ENCODE measurements at places on chromosomes 5 and 9.

DNA sequence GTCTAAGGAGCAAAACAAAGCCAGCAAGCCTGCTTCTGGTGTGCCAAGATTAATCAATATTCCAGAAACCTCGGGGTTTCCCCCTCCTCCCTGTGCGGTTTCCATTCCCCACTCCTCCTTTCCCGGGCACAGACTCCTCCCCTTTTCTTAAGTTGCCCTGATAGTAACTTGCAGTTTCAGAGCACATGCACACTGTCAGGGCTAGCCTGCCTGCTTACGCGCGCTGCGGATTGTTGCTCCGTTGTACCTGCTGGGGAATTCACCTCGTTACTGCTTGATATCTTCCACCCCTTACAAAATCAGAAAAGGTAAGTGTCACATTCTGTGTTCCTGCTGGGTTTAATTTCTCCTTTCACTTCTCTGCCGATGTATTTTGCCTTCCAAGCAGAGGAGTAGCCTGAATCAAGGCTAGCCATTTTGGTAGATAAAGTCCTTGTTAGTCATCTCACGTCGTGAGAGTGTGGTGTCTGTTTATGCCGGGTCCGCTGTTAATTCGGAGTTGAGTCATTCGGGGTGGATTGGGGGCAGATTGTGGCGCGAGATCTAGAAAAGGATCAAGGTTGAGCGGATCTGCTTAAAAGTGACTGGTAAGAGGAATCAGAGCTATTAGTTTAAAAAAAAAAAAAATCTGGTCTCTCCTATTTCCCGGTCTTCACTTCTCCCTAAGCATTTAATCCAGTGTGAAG, at the start of gene SLC1A3:
Gene SLC1A3, plus strand, starts transcription at position 179 of the 686 bp plus-strand sequence. CDS start 1,818 bp downstream, outside the sequence.
- peak; percentile 52 for DNase-seq

DNA sequence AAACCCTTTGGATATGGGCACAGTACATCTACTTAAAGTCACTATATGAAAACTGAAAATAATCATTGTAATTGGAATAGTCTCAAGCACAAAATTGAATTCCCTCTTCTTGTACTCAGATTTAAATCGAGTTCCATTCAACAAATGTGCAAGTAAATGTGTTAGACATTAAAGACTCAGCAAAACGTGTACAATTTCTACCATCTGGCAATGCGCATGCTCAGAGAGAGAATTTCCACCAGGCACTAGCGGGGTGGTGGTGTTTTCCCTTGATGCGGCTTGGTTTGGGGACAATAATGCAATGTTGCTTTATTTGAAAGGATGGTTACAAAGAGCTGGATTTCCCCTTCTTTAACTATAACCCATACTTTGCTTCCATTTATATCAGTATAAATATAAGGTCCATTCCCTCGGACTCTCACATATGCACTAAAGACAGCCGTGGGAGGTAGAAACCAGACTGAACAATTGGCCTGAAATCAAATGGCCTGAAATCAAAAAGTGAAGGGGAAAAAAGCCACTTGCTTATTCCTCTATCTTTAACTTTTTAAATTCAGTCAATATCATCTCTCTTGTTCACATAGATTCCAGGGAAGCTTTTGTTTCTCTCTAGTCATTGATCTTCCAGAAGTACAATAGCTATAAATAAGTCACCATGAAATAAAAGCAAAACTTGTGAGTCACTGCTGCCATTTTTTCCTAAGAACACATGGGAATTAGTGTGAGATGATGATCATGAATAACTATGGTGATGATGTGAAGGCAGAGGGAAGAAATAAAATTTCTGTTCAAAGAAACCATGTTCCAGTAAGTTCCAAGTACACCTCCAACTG, 59.2 kb downstream of the ADAMTS12 start:
- DNase-seq: no peak

DNA sequence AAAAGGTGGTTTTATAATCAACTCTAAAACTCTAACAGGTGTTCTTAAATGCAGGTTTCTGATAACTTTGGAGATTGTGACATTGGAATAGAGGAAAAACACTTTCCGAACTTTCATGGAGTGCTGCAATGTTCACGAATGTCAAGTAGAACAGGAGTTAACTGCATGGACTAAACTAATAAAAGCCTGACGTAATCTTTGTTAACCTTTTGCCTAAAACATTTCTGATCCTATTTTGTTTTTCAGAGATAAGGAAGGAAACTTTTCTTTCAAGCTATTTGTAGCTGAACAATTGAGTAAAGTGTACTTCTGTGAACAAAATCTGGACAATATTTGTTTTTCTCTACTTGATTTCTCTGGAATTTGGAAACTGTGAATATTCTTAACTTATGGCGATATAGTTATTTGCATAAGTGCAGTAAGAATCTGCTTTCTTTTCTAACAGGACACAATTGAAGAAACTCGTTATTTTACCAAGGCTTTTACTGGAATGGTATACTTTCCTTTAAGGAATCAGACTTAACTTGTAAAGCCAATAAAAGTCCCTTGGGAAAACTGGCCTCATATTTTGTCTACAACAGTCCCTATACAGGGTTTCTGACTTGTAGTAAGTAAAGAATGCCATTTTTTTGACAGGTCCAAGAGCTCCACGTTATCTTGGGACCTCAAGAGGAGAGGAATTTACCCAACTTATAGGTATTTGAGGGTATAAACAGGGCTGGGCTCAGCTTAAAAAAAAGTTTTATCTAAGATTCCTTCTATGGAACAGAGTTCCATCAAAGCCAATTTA, 154.7 kb downstream of the NXNL2 start:
- no peak for DNase-seq

DNA sequence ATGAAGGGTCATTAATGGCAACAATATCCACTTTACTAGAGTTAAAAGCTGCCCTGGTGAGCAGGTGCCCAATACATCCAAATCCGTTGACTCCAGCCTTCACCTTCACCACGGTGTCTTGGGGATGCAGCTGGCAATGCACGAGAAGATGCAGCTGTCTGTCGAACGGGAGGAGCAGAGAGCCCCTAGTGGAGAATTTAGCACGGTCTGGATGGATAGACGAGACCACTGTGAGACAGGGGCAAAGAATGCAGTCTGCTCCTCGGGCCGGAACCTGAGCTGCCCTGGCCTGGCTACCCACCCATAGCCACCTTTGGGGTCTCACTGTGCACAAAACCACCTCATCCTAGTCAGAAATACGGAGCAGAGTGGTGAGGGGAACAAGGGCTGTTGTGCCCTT, 35.1 kb downstream of the ADRA1B start:
- DNase-seq: no peak

GRCh38 chr5:138911441-138911840, 36.3 kb upstream of the LRRTM2 start:
- DNase-seq: no peak

DNA sequence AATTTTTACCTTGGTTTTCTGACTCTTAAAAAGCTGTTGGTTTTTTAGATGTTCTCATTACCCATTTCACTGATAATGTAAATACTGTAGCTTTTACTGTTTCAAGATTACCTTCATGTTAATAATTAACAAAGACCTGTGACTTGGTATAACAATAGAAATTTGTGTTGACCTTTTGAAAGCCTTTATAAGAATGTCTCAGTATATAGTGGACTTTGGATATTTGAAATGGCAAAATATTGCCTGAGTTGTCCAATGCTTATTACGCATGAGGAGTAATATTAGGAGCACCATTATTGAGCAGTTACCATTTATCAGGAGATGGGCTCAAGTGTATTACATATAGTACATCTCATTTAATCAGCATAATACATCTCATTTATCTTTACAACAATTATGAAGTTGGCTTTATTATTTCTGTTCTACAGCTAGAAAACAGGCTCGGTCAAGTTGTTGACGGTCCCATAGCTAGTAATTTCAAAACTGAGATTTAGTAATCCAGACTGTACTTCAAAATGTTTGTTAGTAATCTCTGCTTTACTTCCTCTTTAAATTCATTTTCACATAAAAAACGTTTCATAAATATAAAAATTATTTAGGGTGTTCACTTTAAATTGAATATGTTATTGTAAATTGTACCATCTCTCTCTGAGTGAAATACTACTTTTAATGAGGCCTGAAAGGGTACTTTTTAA, 50.7 kb upstream of the FKTN start:
- DNase-seq: no peak

DNA sequence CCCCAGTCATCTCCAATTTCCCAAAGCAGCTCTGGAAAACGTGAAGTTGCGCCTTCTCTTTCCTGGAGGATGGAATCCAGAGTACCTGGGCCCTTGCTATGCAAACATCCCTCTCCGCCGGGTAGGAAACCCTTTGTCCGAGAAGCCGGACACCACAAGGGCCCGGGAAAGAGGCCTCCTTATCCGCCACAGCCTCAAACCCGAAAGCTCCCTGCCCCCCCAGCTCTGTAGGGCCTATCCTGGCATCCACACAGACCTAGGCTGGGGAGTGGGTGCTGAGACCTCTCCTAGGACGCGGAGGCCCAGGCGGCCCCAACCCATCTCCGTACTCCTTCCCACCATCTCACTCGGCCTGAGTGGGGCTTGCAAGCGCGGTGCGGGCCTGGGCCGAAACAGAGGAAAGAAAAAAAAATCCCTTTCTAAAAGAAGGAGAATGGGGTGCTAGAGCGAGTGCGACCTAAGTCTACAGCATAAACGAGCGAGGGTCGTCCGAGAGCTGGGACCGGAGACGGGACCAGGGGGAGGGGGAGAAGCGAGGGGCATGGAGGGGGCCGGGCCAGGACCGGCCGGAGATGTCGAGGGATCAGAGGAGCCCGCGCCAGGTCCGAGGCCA, 624 bp downstream of the FBXW11 start:
- peak; percentile 66 for DNase-seq

DNA sequence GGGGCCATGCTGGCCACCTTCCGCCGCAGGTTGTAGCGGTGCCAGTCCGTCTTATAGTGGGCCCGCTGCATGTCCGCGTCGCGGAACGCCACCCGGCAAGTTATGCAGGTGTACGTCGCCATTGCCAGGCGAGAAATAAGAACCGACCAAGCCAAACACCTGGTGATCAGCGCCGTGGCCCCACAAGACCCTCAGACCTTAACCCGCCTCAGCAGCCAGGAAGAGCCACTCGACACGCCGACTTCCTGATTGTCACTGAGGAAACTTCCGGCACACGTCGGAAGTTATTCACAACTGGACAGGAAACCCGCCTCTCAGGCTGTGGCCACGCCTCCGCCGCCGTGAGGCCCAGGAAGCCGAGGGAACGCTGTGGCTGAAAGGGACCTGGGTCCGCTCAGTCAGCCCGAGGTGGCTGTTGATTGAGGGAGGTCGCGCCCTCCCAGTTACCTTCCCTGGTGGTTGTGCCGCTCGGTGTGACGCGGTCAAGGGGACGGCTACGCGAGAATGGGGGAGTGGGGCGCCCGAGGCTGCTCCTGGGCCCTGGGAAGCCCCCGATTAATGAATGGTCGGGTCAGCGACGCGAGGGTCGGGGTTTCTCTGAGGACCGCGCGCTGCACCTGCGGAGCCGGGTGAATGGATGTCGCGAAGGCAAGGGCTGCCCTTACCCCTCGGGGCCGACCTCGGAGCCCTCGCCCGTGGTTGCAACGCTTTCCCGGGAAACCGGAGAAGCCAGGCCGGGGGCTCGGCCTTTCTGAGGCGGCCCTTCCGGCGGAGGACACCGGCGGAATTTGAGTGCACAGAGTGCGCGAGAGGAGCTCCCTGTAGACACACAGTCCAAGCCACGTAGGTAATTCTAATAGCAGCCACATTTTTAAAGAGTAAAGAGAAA, at the start of gene ZNF622:
Gene ZNF622, minus strand, starts transcription at position 257 of the 889 bp plus-strand sequence. Its CDS starts 135 bp downstream, at position 122.
- peak; percentile 91 for DNase-seq

DNA sequence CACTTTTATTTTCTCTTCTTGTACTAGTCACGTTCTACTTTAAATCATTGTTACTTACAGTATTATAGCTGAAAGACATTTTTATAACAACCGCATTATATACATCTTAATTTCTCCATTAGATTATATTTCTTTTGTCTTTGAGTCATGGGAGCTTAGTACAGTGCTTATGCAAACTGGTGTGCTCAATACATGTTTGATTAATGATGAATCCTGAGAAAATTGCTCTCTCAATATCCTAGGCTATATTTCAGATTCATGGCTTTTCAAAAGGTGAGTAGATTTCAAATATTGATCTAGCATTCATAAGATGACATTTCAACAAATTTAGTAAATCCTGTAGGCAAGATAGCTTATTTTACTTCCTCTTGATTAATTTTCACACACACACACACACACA, 102.2 kb upstream of the FST start:
- DNase-seq: no peak

- no peak for DNase-seq
Observed at GRCh38 chr9:69044240-69045219, 9.0 kb downstream of the FXN start.

GRCh38 chr5:126236994-126237393, 186.2 kb upstream of the GRAMD2B start:
- no peak for DNase-seq

GRCh38 chr5:74624501-74624900, 16.0 kb downstream of the ENC1 start:
- DNase-seq: no peak

- DNase-seq: no peak
Observed at GRCh38 chr5:32330126-32330971, 17.6 kb upstream of the MTMR12 start.

- DNase-seq: no peak
Observed at GRCh38 chr9:15253197-15253596, 53.8 kb downstream of the TTC39B start.

- no peak for DNase-seq
Observed at GRCh38 chr9:9919174-9919775, 693.5 kb downstream of the PTPRD start.

DNA sequence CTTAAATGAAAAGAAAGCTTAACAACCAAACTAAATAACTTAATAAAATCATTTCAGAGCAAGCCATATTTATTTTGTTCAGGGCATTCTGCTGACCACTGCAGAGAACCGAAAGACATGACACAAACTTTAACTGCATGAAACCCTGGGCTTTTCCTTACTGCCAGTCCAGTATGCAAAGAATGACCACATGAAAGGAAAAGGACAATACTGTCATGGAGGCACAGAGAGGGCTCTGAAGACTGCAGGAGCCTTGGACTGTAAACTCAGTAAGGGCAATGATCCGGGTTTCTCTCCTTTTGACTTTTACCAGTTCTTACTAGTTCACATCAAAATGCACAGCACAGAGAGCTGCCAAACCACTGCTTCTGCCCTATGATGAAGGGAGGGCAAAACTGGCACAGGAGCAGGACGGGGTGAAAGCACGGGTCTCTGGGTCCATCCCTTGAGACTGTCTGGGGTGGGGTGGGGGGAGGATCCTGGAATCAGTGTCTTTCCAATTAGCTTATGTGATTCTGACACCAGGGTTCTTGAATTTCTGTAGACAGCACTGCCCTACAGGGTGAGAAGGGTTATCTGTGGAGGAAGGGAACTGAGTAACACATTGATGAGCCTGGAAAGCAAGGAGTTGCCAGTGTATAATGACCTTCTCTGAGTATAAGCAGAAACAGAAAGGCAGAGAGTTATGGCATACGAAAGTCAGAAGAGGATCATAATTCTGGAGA, 44.7 kb downstream of the RNF130 start:
- DNase-seq: no peak

DNA sequence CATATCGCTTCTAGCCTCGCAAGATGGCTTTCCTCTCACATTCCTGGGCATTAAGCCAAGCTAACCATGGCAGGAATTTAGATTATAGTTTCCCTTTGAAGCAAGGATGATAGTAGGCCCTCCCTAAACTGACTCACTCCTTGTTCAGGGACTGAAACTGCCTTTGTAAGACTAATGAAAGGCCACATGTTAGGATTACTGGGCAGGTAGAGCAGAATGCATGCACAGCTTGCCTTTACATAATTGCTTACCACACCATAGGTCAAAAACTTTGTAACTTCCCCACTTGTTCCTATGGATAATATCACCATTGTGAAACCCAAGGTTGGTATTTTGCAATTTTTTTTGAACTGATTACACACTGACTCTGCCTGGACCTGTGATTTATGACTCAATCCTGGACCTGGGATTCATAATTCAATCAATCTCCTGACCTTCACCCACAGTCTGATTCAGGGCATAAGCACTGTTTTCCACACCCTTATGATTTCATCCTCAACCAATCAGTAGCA, 41.0 kb upstream of the PRDM9 start:
- no peak for DNase-seq
